T-cell (primary cell): ENCODE measurements at places on chromosomes 7 and 10. TPM values are rescaled to one million over a fixed set of nuclear protein-coding genes. Genes with fewer than 3 reads are reported as not detected.
A peak's percentile ranks its signal among the peaks of the same experiment; 100 is the strongest.

The CRTAC1 gene
- not detected for total RNA-seq

The C7orf33 gene
- not detected for total RNA-seq

GRCh38 chr10:129538236-129538635 lies 71.2 kb downstream of the MGMT start:
- no peak overlapping the region for H3K4me3 ChIP-seq
- H3K27ac ChIP-seq: no peak overlapping the region
- H3K4me1 ChIP-seq: no peaks in the 10 kb centered on the region
- DNase-seq: no peak
- no peaks in the 10 kb centered on the region for H3K27me3 ChIP-seq
- H3K36me3 ChIP-seq: peaks cover 4% of the 10 kb centered on the region

DNA sequence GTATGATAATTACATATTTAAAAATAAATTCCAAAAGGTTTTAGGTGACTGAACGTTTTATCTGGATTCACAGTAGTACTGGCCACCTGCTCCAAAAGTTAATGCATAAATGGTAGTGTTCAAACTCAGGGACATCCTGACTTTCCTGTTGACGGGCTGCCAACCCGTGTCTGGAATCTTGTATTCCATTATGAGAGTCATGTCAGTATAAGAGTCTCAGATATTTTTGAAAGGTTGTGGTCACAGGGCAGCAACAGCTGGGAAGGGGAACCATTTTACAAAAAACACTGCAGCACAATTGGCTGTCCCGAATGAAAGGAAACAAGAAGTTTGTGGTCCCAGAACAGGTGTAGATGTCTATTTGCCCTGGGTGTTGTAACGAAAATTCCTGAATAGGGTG lies 2.8 kb downstream of the TDRD1 start:
- DNase-seq: no peak
- H3K4me1 ChIP-seq: no peaks in the 10 kb centered on the region
- no peaks in the 10 kb centered on the region for H3K27me3 ChIP-seq
- no peak overlapping the region for H3K4me3 ChIP-seq

DNA sequence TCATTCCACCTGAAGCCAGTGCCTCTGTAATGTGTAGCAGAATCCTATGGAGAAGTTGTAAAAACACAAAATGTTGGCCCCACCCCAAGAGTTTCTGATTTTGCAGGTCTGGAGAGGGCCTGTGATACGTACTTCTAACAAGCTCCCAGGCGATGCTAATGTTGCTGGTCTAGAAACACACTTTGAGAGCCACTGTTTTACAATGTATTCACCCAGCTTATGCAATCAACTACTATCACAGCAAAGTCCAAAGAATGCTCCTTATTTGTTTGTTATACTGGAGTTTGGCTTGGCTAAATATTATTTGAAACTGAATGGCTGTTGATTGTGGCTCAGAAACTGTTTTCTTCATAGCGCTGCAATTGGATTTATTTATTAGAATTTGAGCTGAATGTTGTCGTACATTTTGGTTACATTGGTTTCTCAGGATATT lies 44.3 kb downstream of the DNAJB9 start:
- no peak overlapping the region for H3K27ac ChIP-seq
- H3K4me1 ChIP-seq: no peaks in the 10 kb centered on the region
- H3K27me3 ChIP-seq: peaks cover 2% of the 10 kb centered on the region
- no peak overlapping the region for H3K4me3 ChIP-seq
- DNase-seq: no peak

DNA sequence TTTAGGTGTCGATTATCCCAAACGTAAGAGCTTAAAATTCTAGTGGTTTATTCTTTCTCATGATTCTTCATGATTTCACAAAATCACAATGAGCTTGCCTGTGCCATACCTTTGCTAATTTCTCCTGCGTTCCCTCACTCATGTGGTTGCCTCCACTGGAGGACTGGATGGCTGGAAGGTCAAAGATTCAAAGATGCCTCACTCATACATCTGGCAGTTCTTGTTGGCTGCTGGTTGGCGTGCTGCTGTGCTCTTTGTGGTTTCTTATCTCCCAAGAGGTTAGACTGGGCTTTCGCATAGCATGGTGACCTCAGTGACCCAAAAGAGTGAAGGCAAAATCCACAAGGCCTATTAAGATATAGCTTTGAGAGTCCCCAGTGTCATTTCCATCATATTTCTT lies 877.6 kb upstream of the AUTS2 start:
- no peak overlapping the region for H3K4me3 ChIP-seq
- H3K4me1 ChIP-seq: no peaks in the 10 kb centered on the region
- no peaks in the 10 kb centered on the region for H3K27me3 ChIP-seq

DNA sequence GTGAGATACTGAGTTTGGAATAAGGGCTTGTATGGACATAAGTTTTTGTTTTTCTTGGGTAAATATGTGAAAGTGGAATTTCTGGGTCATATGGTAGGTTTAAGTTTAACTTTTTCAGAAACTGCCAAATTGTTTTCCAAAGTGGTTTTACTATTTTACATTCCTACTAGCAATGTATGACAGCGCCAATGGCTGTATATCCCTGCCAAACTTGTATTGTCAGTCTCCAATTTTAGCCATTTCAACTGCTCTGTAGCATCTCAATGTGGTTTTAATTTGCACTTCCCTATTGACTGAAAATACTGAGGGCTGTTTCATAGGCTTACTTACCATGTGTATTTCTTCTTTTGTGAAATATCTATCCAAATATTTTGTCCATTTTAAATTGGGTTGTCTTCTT lies 90.5 kb upstream of the ZNF32 start:
- H3K4me1 ChIP-seq: peaks cover 3% of the 10 kb centered on the region
- H3K27me3 ChIP-seq: no peaks in the 10 kb centered on the region
- H3K27ac ChIP-seq: no peak overlapping the region
- no peak overlapping the region for H3K4me3 ChIP-seq
- no peak for DNase-seq
- H3K36me3 ChIP-seq: no peaks in the 10 kb centered on the region

- H3K27ac ChIP-seq: peak within 1 kb of the TSS; percentile 78
- H3K4me3 ChIP-seq: peak within 1 kb of the TSS; percentile 72
- H3K4me1 ChIP-seq: peaks cover 14% of the 10 kb centered on the region
- no peaks in the 10 kb centered on the region for H3K36me3 ChIP-seq
- DNase-seq: peak; percentile 67
These were observed at the start of gene CASD1 for GRCh38 chr7:94509264-94509886. Gene CASD1 (plus strand): TSS chr7:94509809. CDS start chr7:94510085, 276 bp downstream.

DNA sequence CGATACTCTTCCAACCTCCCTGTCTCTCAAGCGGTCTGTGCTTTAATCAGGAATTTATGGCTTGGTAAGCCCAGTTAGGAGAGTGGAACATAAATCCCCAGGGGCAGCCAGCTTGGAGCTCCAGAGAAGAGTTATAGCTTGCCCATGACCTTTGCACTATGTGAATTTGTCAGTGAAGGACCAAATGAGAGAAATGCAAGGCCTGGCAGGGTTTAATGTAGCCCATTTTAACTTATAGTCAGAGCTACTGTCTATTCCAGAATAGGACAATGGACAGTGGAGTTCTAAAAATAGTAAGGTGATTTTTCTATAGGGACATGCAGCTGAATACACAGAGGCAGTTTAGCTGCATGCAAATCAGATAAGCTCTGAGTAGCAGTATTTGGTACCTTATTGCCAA lies 142.6 kb upstream of the CAV2 start:
- H3K27me3 ChIP-seq: no peaks in the 10 kb centered on the region
- H3K27ac ChIP-seq: no peak overlapping the region
- no peaks in the 10 kb centered on the region for H3K4me1 ChIP-seq
- no peak overlapping the region for H3K4me3 ChIP-seq

The CYP26C1 gene
- total RNA-seq: 0.38 TPM

DNA sequence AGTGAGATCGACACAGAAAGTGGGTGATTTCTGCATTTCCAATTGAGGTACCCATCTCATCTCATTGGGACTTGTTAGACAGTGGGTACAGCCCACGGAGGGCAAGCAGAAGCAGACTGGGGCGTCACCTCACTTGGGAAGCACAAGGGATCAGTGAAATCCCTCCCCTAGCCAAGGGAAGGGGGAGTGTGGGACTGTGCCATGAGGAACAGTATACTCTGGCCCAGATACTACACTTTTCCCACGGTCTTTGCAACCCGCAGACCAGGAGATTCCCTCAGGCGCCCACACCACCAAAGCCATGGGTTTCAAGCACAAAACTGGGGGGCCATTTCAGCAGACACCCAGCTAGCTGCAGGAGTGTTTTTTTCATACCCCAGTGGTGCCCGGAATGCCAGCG lies 99.8 kb downstream of the ODAD2 start:
- no peak overlapping the region for H3K4me3 ChIP-seq
- no peaks in the 10 kb centered on the region for H3K36me3 ChIP-seq

GRCh38 chr7:44995555-44996493 lies 4.2 kb upstream of the CCM2 start:
- H3K4me3 ChIP-seq: no peak overlapping the region
- H3K4me1 ChIP-seq: peaks cover 34% of the 10 kb centered on the region
- H3K27me3 ChIP-seq: no peaks in the 10 kb centered on the region
- DNase-seq: no peak

The GIMAP5 gene
- 83.3 TPM for total RNA-seq

DNA sequence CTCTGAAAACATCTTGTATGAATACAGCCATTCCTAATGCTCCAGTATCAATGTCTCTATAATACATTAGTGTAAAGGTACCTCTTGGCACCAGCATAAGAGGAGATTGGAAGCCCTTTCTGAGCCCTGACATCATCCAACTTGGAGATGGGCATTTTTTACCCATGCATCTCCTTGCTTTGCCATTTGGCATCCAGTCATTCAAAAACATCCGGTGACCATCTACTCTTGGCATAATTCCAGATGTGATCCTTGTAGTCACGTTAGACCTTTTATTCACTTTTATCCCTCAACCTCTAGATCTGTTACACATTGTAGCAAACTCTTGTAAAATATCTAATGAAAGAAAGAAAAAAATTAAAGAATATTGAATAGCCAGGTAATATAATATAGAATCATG lies 17.9 kb upstream of the SGMS1 start:
- no peak for DNase-seq
- peaks cover 8% of the 10 kb centered on the region for H3K4me1 ChIP-seq
- H3K27me3 ChIP-seq: no peaks in the 10 kb centered on the region
- no peaks in the 10 kb centered on the region for H3K36me3 ChIP-seq

- peaks cover 38% of the 10 kb centered on the region for H3K4me1 ChIP-seq
- H3K27ac ChIP-seq: peak overlapping the region; percentile 50
- H3K36me3 ChIP-seq: peaks cover 77% of the 10 kb centered on the region
- no peak overlapping the region for H3K4me3 ChIP-seq
These were observed 144.1 kb downstream of the PIP4K2A start for GRCh38 chr10:22570234-22570633.

The FAM241B gene
- total RNA-seq: 7.4 TPM

DNA sequence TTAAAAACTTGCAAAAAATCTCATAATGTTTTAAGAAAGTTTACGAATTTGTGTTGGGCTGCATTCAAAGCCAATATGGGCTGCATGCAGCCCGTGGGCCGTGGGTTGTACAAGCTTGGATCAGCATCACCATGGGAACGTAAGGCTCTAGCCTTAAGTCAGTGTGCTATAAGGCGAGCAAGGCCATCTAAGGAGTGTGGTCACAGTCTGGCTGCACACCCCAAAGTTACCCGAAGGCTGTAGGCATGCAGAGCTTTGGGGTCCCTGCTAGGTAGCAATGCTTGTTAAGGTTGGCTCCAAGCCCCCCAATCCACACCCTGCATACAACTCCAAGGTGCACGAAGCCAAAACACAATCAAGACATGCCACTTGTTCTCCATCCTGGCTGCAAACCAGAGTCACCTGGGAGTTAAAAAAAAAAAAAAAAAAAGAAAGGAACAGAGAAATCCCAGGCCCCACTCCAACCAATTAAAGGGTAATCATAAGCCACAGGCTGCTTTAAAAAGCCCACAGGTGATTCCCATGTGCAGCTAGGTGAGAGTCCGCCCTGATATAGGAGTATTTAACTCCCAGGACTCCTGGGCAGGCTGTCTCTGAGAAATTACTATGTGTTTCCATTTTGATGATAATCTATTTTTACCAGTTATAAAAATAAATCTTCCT lies 8.5 kb upstream of the PNLIPRP2 start:
- no peak for DNase-seq
- H3K36me3 ChIP-seq: no peaks in the 10 kb centered on the region
- peaks cover 32% of the 10 kb centered on the region for H3K27me3 ChIP-seq
- H3K27ac ChIP-seq: no peak overlapping the region
- no peaks in the 10 kb centered on the region for H3K4me1 ChIP-seq

DNA sequence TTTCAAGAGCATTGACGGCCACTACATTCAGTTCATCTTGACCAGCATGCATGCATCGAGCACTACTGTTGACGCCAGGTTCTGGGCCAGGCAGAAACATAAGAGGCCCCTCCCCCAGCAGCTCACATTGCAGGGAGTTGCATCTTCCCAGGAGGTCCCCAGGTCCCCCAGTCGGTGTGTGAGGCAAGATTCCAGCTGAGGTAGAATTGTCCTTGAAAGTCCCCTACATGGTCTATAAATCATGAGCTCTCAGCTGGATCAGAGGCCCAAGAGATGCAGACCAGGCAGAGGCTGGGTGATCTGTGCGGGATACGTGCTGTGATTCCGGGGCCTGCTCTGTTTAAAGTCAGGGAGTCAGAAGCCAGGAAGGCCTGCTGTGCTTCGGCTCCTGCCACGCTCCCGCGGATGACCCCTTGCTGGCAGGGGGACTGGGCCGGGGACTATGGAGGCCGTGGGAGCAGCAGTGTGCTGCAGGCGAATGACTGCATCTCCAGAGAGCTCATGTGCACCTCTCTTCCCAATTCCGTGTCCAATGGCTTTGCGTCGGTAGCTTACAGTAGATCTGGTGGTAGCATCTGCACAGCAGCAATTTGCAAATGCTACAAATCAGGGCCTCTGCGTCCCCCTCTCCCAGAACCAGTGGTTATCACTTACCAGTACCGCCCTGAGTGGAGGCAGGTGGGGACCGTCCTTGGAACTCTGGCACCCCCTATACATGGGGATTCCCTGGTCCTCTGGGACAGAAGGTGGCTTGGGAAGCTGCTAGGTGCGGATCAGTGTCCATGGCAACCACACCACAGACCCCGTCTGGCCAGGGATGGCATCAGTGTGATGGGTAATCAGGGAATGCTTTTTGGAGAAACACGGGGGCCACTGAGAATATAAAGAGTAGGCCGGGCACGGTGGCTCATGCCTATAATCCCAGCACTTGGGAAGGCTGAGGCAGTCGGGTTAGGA lies 93.6 kb downstream of the RGS10 start:
- DNase-seq: no peak
- no peaks in the 10 kb centered on the region for H3K27me3 ChIP-seq
- peaks cover 32% of the 10 kb centered on the region for H3K36me3 ChIP-seq
- H3K27ac ChIP-seq: no peak overlapping the region
